ENCODE measurements at places on chromosomes 12 and 14. TPM values are rescaled to one million over a fixed set of nuclear protein-coding genes. Genes with fewer than 3 reads are reported as not detected.

Gene TMTC1
- total RNA-seq = not detected

Gene EMC9
- 31.1 TPM for total RNA-seq

Gene SOX5
- total RNA-seq = 16.8 TPM

Gene OR6C70
- not detected for total RNA-seq

DNA sequence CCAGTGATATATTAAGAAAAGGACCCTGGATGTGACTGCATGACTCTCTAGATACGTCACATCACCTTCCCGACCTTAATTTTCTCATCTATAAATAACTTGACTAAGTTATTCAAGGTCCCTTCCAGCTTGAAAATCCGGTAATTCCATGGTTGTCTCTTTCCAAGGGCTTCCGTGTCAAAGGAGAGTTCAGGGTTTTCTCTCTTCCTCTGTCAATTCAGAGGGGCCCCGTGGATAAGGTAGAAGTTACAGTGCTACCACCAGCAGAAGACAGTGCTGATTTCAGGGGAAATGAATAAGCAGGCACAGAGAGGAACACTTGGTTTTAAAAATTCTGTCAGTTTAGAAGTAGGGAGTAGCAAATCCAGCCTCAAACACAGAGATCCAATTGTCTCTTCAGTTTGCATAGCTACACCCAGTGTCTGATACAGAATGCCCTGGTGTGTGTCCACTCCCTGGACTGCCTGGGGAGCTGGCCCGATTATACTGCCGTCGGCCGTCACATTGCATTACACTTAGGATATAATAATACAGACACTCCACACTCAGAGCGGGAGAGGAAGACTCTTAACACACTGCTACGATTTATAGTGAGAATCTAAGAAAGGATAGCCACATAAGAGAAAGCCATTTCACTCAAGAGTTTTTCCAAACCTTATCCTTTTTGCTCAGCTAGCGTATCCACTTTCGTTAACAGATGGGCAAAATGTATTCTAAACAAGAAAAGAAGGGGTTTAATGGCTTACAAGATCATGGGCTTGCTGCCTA lies 54.7 kb upstream of the GTF2A1 start:
- H3K27me3 ChIP-seq = no peaks in the 10 kb centered on the region
- H3K27ac ChIP-seq = no peak overlapping the region
- H3K4me3 ChIP-seq = no peak overlapping the region
- DNase-seq = no peak
- H3K36me3 ChIP-seq = no peaks in the 10 kb centered on the region

DNA sequence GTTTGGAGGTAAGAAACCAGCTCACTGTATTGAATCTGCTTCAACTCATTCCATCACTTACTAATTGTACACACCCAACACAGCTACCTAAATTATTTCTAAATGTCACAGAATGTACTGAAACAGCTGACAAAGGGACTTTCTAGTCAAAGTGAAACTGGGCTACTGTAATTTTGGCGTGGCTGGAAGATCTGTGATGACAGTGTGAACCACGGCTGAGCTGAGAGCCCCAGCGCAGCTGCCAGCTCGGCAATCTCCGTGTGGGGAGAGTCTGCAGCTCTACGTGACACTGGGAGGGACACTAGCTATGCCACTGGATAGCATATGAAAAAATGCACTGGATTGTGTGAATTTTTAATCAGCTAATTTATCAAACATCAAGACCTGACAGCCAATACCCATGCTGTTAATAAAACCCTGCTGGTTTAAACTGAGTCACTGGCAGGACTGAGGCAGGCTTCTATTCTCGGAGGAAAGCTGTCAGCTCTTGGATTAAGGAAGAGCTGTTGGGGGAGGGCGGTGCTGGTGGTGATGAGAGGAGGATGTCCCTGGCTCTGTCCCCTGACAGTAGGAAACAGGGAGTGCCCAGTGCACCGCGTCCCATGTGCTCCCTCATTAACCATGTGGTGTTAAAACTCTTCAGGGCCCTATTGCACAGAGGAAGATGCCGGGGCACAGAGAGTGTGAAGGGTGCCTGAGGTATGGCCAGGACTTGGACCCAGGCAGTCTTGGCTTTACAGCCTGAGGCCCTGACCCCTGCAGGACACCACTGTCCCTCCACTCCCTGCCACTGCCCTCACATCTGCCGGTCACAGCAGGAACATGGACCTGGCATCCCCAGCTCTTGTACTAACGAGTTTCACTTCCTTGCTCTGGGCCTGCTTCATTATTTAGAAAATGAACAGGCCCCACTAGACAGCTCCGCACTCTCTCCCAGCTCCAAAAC lies 13.3 kb downstream of the SLC15A4 start:
- H3K27me3 ChIP-seq = no peaks in the 10 kb centered on the region
- no peaks in the 10 kb centered on the region for H3K36me3 ChIP-seq
- H3K4me1 ChIP-seq = no peaks in the 10 kb centered on the region
- DNase-seq = no peak

DNA sequence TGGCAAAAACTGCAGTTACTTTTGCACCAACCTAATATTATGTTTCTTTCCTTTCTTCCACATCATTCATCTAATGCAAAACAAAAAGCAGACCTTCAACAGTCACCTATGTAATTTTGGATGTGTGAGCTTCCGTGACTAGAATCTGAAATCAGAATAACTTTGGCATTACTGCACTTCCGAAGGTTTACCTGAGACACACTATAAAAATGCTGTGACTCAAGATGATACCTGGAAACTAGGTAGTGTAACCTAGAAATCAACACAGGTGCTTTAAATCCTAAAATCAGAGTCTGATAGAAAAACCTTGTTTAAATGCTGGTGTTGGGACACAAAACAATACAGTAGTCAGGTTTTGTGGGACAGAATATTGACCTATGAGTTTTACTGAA lies 2.2 kb downstream of the BTBD7 start:
- peak overlapping the region; percentile 6 for H3K27ac ChIP-seq
- peaks cover 2% of the 10 kb centered on the region for H3K36me3 ChIP-seq
- peaks cover 22% of the 10 kb centered on the region for H3K4me1 ChIP-seq
- H3K27me3 ChIP-seq = no peaks in the 10 kb centered on the region

- H3K27ac ChIP-seq = no peak within 1 kb of the TSS
- H3K27me3 ChIP-seq = no peaks in the 10 kb centered on the region
- DNase-seq = no peak
- H3K4me1 ChIP-seq = no peaks in the 10 kb centered on the region
- H3K4me3 ChIP-seq = peak within 1 kb of the TSS; percentile 45
Measured at GRCh38 chr12:53751336-53752191, at the start of gene CISTR. Gene CISTR, minus strand, starts transcription at chr12:53751979.

DNA sequence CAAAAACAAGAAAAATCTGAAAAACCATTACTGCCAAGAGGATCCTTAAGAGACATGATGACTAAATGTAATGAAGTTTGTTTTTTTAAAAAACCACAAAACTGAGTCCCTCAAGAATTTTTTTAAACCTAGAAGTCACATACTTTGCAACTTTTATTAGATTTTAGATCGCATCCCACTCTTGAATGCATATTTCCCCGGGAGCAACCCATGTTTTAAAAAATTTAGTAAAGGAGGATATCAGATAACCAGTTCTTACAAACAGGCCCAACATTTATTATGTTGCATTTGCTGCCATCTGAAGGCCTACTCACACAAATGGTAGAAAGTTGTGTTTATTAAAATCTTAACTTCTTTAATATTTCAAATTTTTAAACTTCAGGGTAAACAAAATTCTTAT lies 44.3 kb upstream of the CCT2 start:
- no peaks in the 10 kb centered on the region for H3K27me3 ChIP-seq
- no peak overlapping the region for H3K27ac ChIP-seq
- H3K4me3 ChIP-seq = no peak overlapping the region
- peaks cover 2% of the 10 kb centered on the region for H3K36me3 ChIP-seq
- no peaks in the 10 kb centered on the region for H3K4me1 ChIP-seq

GRCh38 chr14:103960457-103961055 lies 18.2 kb upstream of the RD3L start:
- no peak for DNase-seq
- no peaks in the 10 kb centered on the region for H3K4me1 ChIP-seq
- no peak overlapping the region for H3K27ac ChIP-seq
- no peak overlapping the region for H3K4me3 ChIP-seq

- no peak overlapping the region for H3K4me3 ChIP-seq
- H3K27me3 ChIP-seq = no peaks in the 10 kb centered on the region
- H3K4me1 ChIP-seq = no peaks in the 10 kb centered on the region
- H3K27ac ChIP-seq = no peak overlapping the region
- H3K36me3 ChIP-seq = no peaks in the 10 kb centered on the region
Measured at GRCh38 chr12:31029916-31030562, 43.6 kb upstream of the DDX11 start.

DNA sequence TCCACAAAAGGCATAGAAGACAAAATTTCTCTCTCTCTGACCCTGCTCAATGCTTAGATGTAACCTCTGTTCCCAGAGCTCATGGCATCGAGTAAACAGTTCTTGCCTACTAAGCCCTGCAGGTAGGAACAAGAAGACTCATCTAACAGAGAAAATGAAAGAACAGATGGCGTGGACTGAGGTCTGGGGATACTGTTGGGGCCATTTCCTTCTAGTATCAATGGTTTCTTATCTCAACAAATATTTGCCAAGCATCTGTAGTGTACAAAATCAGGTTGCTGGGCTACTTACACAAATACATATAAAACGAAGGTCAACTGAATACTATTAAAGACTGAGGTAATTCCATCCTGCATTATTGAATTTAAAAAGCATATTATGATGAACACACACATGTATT lies 93.3 kb downstream of the RIMBP2 start:
- DNase-seq = no peak
- H3K27ac ChIP-seq = no peak overlapping the region
- H3K4me1 ChIP-seq = no peaks in the 10 kb centered on the region
- no peaks in the 10 kb centered on the region for H3K27me3 ChIP-seq

DNA sequence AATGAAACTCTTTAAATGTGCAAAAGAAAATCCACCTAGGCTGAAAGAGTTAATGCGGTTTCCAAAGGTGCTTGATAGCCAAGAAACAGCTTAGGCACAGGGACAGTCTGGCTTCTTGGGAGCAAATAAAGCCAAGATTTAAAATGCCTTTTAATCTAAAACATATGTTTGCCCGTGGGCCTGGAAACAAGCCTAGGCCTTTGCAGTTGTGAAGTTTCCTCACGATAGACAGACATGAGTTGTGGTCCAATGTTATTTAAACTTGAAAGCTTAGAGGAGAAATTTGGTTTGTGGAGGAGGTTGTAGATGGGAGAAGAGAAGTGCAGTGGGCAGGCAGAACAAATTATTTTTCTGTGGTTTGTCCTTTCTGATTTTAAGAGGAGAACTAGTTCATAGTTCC lies 29.8 kb downstream of the PROX2 start:
- no peak overlapping the region for H3K27ac ChIP-seq
- no peaks in the 10 kb centered on the region for H3K4me1 ChIP-seq
- DNase-seq = no peak
- H3K27me3 ChIP-seq = no peaks in the 10 kb centered on the region
- no peak overlapping the region for H3K4me3 ChIP-seq

DNA sequence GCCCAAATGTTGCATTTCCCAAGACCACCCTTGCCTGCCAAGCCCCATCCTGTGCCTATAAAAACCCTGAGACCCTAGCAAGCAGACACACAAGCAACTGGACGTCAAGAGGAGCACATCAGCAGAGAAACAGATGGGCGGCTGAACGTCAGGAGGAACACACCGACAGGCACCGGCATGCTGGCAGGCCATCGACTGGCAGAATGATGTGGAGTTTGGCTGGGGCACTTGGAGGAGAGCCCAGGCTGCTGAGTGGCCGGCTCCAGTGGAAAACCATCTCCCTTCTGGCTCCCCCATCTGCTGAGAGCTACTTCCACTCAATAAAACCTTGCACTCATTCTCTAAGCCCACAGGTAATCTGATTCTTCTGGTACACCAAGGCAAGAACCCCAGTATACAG lies 130.1 kb downstream of the SLC41A2 start:
- no peaks in the 10 kb centered on the region for H3K4me1 ChIP-seq
- no peaks in the 10 kb centered on the region for H3K27me3 ChIP-seq
- no peaks in the 10 kb centered on the region for H3K36me3 ChIP-seq
- H3K4me3 ChIP-seq = no peak overlapping the region
- no peak overlapping the region for H3K27ac ChIP-seq
- no peak for DNase-seq

DNA sequence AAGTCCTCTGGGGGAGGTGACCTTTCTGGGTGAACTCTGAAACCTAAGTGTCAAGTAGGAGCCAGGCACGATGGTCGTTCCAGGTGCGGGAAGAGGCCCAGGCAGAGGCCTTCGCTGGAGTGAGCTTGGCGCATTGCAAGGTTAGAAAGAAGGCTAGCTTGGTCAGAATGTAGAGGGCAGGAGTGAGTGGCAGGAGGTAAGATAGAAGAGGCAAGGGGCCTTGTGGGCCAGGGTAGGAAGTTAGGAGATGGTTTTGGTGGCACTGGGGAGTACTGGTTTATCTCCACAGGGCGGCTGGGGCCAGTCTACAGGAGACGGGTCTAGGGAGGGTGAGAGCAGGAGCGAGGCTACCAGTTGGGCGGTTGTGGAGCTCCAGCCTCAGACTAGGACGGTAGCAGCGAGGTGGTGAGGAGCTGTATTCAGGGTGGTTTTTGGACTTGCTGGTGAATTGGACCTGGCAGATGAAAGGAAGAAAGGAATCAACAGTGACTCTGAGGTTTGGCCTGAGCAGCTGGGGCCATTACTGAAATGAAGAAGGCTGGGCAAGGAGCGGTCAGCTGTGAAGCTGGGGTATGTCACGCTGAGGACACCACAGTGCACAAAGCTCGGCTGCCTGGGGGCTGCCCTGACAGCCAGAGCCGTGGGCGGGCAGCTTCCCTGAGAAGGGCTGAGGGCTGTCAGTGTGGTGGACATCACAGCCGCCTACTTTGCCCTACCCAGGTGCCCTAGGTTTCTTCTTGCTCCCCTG lies 9.0 kb downstream of the MLXIP start:
- no peak overlapping the region for H3K4me3 ChIP-seq
- H3K27me3 ChIP-seq = no peaks in the 10 kb centered on the region
- no peak overlapping the region for H3K27ac ChIP-seq
- H3K36me3 ChIP-seq = no peaks in the 10 kb centered on the region
- DNase-seq = no peak

- H3K36me3 ChIP-seq = peaks cover 17% of the 10 kb centered on the region
- H3K27me3 ChIP-seq = no peaks in the 10 kb centered on the region
- no peak for DNase-seq
Measured at GRCh38 chr12:113232840-113233585, 11.7 kb downstream of the TPCN1 start.

- DNase-seq = no peak
- H3K27ac ChIP-seq = no peak overlapping the region
- H3K36me3 ChIP-seq = no peaks in the 10 kb centered on the region
- no peaks in the 10 kb centered on the region for H3K4me1 ChIP-seq
- no peak overlapping the region for H3K4me3 ChIP-seq
Measured at GRCh38 chr14:72946491-72946890, 20.2 kb downstream of the DCAF4 start.

- H3K27ac ChIP-seq = peak overlapping the region; percentile 31
- H3K4me3 ChIP-seq = no peak overlapping the region
- H3K27me3 ChIP-seq = no peaks in the 10 kb centered on the region
- H3K36me3 ChIP-seq = no peaks in the 10 kb centered on the region
- H3K4me1 ChIP-seq = peaks cover 19% of the 10 kb centered on the region
Measured at GRCh38 chr12:110937104-110937641, 16.8 kb upstream of the MYL2 start.
